ENCODE measurements at places on chromosomes 13 and 19.

DNA sequence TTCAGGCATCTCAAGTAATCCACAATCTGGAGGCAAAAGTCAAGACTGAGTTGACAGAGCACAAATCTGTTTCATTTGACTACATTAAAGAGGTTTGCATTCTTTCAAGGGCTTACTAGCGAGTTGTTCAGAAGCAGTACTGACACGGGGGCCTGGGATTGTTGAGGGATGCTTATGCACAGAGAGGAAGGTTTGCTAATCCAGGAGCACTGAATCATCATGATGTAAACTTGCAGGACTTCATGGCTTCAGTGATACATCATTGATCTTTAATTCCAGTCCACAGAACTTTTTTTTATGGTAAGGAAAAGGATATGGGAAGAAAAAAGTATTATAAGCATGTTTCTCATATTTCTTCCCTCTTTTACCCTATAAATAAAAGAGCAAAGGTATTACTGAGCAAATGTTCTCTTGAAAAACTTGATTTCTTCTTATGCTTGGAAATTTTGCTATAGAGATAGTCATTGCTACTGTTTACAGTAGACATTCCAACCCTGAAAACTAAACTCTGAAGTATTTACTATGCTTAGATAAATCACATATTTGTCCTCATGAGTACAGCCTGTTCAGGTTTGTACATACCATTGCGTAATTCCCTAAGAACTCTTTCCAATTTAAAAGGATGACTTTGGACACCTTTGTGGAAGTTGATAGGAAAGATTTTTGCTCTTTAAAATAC, 65.8 kb upstream of the KPNA3 start:
- DNase-seq: no peak

- DNase-seq: no peak
Measured at GRCh38 chr13:101242720-101243119, 173.6 kb downstream of the NALCN start.

- no peak for DNase-seq
Measured at GRCh38 chr19:6693056-6693471, 23.1 kb upstream of the TNFSF14 start.

DNA sequence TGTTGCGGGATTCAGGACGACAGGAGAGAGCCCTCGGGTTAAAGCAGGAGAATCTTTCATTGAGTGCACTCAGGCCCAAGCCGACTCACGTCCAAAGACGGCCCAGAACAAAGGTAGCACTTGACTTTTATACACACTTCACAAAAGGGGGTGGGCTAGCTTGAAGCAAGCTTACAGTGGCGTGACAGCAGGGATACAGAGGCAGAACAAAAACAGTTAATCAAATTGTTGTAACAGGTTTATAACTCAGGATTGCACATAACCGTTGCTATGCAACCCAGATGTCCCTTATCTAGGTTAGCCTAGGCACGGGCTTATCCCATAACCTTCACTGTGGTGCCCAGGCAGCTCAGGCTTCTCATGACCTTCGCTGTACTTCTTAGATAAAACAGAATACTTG, 2.0 kb downstream of the MED25 start:
- DNase-seq: no peak

Data from cerebellum (tissue), 4 donors.